ENCODE measurements at places on chromosomes 7 and 10.

- DNase-seq = no peak
These were observed 533.2 kb downstream of the REEP3 start for GRCh38 chr10:64054392-64054791.

- DNase-seq = no peak
These were observed 5.5 kb downstream of the ZP3 start for GRCh38 chr7:76430211-76430610.

DNA sequence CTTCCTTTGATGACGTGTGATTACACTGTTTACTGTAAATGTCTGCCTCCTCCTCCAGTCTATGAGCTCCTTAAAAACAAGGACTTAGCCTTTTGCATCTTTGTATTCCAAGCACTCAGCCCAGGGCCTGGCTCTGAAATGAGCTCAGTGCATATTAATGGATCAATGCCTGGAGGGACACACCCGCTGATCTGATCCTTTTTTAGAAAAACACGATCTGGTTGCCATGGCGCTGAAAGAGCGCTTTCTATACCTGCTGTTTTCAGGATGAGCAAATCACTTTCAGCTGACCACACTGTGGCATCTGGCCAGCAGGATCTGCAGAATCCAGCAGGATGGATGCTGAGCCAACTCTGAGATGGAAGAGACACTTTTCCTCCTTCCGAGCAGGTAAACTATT is 37.8 kb upstream of the GARS1 start:
- no peak for DNase-seq

- no peak for DNase-seq
These were observed 142.0 kb upstream of the RET start for GRCh38 chr10:42934842-42935241.

- no peak for DNase-seq
These were observed 29.7 kb downstream of the PLPP4 start for GRCh38 chr10:120486671-120487205.
